Stimulated activated CD8-positive, alpha-beta memory T cell treated with anti-CD3 and anti-CD28 coated beads, Interleukin-4, amount 100 ng/mL, for 24 hours (primary cell): ENCODE measurements at places on chromosomes 7 and 10.

GRCh38 chr10:98910546-98910945 is 325.1 kb downstream of the HPSE2 start:
- no peak for DNase-seq

DNA sequence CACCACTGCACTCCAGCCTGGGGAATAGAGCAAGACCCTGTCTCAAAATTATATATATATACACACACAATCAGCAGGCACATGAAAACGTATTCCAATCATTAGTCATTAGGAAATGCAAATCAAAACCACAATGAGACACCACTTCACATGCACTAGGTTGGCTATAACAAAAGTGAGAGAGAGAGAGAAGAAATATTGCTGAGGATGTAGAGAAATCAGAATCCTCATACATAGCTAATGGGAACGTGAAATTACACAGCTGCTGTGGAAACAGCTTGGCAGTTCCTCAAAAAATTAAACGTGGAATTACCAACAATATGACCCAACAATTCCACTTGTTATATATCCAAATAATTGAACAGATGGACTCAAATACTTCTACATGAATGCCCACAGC is 43.3 kb upstream of the CNNM1 start:
- DNase-seq, result no peak

- no peak for DNase-seq
These were observed 188.6 kb downstream of the ETV1 start for GRCh38 chr7:13800694-13801448.

DNA sequence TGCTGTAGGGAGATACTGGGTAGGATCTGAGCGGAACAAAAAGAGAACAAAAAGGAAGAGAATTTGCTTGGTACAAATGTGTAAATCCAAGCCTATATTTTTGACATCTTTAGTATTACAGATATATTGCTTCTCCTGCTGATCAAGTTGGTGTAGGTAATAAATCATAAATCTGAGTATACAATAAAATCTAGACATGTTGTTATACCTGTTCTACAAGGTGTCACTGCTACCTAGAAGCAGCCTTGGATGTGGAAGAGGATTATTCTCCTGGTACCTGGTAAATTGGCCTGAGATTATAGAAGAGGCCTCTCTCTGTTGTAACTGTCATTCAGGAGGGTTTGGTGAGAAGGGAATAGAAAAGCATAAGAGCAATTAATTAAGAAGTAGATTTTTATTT is 89.9 kb upstream of the LSM8 start:
- no peak for DNase-seq

- peak; percentile 90 for DNase-seq
These were observed at the start of gene TM9SF3 for GRCh38 chr10:96586419-96587263. Gene TM9SF3 (minus strand): TSS chr10:96587012. CDS start chr10:96586835, 177 bp downstream.

DNA sequence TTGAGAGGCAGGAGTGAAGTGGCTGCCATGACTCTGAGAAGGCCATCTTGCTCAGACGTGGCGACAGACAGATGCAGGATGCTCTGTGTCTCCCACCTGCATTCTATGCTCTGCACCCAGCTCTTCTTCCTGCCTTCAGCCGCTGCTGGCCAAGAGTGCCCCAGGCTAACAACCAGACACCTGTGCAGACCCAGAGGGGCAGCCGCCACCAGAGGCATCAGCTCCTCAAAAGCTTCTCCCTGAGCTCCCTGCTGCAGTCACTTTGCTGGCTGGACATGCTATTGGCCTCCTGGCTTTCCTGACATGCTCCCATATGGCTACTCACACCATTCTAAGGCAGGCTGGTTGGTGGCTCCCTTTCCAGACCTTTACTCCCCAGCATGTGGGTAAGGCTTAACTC is 70.6 kb upstream of the GRB10 start:
- no peak for DNase-seq

DNA sequence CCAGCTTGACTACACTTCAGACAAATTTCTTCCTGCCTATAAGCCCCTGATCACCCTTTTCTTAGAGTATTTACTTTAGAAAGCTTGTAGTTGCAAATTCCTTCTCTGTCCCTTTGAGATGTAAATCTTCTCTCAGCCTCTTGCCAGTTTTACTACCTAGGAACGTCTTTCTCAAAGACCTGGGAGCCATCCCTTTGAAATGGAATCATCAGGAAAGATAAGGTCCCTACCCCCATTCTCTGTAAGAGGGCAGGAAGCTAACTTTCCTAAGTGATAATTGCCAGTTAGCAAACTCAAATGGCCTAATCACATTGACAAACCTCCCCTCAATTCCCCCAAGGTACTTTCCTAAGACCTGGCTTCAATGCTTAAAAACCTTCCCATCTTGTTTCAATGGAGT is 304.5 kb downstream of the MDFIC start:
- no peak for DNase-seq

GRCh38 chr7:115153769-115154477 is 232.0 kb downstream of the MDFIC start:
- DNase-seq, result no peak

GRCh38 chr10:131901181-131901829 is 497 bp downstream of the PPP2R2D start:
- DNase-seq, result no peak

DNA sequence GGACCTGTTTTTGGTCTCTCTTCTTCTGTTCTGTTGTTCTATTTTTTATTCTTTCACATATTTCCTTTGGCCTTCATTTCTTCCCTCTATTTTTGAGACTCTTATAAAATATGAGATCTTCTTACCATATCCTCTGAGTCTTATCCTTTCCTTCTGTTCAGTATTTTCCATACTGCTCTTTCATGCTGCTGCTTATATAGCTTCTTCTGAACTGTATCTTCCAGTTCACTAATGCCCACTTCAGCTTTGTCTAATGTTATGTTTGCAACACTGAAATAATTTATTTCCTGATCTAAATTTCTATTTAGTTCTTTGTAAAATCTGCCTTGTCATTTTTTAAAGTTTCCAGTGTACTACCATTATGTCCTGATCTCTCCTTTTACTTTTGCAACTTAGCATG is 12.8 kb downstream of the TMEM168 start:
- no peak for DNase-seq

DNA sequence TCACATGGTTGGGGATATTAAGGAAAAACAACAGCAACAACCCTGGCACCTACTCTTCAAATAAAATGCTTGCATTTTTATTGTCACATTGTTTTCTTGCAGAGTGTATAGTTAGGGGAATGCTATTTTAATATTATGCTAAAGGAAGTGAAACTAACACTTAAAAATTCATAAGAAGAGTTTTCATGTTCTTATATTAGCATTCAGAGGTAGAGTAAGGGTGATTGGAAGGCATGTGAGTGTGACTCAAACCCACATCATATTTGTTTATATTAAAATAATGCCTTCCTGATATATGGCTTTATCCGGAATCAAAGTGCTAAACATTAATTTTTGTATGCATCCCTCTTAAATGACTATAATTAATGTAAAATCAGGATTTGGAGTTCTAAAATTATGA is 59.8 kb upstream of the TES start:
- DNase-seq, result no peak

DNA sequence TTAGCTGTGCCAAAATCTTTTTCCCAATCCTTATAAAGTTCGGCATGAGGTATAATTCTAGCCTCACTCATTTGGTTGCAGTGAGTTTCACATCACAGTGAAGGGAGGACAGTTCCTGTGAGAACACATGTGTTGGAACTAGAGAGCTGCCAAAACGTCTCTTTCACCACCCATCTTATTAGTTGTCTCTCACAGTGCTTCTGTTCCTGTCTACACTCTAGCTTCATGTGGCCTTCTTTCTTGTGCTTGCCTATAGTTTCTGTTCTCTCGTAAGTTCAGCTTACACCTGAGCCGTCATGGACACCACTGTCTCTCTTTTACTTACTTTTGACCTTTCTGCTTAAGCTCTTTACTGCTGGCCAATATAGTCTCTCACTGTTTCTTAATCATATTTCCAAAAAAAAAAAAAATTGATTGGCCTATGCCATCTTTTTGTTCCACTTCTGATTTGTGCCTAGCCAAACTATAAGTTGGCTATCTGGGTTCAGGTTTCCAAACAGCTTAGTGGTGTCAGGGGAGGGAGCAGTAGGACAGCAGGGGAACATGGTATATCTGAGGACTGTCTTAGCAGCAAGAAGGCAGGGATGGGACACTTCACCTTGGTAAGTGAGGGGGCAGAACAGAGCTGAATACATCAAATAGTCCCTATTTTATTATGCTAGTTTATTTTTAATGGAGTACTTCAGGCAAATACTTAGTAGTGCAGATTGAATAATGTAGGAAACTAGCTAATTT is 38.0 kb downstream of the ZNRF2 start:
- no peak for DNase-seq

- DNase-seq, result no peak
These were observed 2.3 kb upstream of the CTTNBP2 start for GRCh38 chr7:117875566-117875965.
